ENCODE measurements at places on chromosomes 6 and 20.
A peak's percentile ranks its signal among the peaks of the same experiment; 100 is the strongest.

DNA sequence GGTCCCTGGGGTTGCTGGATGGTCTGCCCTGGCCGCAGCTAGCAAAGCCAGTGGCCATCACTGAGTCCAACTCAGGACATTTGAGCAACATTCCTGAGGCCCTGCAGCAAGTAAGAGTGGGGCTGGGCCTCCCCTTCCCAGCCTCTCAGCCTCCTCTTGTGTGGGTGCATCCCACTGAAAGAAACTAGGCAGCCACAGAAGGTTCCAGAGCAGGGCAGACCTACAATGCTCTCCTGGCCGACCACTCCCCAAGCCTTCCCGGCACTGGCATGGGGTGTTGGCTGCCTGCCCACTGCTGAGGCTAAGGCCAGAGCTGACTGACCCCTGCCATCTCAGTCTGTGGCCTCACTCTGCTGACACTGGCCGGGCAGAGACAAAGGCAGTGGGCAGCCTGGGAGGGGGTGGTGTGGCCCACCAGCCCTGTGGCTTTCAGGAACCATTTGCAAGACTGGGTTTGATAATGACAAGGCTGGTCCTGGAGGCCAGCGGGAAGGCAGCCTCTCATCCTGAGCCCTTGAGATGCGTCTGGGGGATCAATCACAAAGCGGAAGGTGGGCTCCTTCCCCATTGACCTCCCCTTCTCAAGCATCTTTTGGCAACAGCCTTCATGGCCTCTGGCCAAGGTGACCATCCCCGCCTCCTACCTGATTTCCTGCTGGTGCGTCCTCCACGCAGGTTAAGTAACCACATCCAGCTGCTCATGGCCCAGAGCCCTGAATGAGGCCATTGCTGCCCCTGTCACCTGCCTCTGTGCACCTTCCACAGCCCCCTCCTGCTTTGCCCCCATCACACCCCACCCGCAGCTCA lies 9.6 kb downstream of the DLGAP4 start:
- DNase-seq, result no peak

GRCh38 chr6:14735956-14736486 lies 509.8 kb upstream of the JARID2 start:
- no peak for DNase-seq

- no peak for DNase-seq
These were observed 2.6 kb downstream of the VGLL2 start for GRCh38 chr6:117267766-117268534.

DNA sequence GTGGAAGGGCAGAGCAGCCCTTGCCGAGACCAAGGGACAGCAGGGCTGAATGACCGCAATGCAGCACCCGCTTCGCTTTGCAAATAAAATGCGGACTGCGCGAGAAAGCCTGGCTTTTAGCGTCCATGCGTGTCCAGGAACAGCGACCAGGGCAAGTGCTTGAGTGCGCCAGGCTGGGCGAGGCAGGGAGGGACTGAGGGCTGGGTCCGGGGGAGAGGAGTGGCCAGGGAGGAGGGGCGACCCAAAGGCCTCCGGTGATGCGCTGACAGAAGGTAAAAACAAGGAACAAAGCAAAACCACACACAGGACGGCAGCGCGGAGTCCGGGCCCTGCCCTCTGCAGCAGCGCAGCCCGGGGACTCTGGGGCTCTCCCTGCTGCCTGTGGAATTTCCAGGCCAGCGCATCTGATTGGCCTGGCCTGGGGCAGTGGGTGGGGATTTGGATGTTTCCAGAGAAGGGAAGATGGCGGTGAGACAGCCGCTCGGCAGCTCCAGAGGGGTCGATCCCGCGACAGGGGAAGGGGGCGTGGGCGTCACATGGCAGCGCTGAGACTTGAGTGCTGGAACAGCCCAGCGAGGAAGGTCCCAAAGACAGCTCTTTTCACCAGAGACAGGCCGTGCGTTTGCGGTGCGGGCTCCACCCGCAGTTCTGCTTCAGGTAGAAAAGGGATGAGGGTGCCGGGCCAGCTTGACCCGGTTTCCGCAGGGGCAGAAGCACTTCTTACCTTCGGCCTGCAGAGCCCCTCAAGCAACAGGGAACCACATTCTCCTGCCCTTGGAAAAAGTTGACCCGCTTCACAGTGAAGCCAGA lies 51.8 kb downstream of the SSR1 start:
- DNase-seq, result peak; percentile 90

DNA sequence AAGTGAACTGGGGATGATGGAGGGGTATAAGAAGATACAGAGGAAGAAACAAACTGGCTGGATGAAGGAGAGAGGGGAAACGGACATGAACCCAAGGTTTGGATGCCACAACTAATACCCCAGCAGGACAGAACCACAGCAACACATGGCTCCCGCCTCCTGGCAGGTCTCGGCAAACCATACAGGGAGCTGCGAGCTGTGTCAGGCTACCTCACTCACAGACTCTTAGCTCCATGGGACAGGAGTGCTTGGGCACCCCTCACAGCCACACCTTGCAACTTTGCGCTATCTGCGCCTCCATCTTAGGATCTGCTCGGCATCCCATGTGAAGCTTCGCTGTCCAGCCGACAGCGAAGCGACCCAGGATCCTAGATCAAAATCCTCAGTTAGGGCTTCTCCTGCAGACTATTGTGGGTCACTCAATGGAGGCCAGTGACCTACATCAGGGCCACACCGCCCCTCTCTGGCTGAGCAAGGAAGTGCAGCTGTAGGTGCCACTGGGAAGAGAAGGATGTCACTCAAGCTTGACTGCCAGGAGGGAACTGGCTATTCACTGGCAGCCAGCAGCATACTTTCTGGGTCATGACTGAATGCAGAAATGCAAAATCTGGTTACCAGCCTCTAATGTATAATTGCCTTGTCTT lies 174.4 kb upstream of the RIN2 start:
- DNase-seq, result peak; percentile 7

DNA sequence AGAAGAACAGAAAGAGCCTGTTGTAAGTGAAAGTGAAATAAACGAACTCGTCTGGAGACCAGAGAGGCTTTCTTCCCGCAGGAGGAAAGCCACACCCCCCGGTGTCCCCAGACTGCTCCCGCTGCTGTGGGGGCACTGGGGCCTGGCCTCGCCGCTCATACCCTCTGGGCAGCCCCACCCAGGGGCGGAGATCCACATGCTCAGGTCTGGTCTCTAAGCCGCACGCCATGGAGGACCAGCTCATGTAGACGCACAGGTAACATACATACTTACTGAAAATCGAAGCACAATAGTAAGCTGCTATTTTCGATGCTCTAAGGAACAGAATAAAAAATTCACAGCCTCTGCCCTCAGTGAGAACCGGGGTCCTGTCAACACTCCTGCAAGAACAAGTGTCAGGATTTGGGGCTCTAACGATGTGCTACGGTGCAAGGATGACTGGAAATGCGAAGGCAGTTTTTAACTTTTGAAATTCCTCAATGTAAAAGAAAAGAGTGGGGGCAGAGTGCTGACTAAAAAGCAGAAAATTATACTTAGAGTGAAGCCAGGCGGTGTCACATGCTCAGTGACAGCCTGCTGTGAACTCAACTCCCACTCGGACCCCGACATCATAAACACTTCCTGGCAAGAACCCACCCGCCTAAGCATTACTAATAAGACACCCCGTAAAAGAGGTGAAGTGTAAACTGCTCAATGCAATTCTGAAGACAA lies 110.5 kb downstream of the IRF4 start:
- DNase-seq, result no peak

DNA sequence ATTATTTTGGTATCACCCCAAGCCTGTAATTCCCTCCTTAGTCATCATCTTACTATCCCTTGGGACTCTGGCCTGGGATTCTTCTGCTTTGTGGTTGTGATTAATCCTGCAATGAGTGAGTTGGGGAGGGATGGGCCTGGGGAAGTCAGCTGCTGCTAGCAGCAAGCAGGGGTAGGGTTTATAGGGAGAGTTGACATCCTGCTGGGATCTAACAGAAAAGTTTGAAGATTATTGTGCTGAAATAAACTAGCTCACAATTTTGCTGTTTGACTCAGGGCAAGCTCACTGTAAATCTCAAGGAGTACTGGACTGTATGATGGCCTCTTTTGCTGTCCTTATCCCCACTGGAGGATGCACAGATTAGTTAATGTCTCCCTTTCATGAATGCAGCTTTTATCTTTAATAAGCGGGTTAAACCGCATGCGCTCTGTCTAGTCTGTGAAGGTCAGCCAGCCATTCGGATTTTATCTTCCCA lies 83.4 kb downstream of the JARID2 start:
- DNase-seq, result peak; percentile 60

DNA sequence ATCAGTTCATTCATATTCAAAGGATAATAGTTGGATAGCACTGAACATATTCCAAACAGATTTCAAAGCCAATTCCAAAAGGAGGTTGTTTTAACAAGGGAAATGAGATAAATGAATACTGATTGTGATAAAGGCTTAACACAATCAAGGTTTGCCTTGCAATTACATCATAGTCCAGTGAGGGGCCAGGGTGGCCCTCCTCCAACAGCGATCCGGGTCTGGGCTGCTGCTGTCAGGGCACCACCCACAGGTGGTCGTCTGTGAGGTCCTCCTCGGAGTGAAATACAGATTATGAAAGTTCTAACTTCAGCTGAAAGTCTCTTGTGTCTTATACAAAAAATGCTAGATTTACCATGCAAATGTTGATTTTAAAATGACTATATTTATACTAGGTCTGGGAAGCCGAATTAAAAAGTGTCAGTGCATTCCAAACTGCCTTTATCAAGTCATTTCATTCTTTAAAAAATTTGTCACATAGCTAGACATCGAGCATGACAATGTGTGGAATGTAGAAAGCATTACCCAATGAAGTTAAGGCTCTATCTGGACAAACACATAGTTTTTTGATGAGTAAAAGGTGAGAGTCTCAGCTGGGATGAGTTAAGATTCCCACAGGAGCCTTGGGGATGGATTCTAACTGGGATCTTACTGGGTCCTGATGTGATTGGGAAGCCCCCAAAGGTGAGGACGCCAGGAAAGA lies 65.9 kb upstream of the SLC22A23 start:
- no peak for DNase-seq

- no peak for DNase-seq
These were observed 90.8 kb downstream of the TRMT11 start for GRCh38 chr6:126076992-126077664.

DNA sequence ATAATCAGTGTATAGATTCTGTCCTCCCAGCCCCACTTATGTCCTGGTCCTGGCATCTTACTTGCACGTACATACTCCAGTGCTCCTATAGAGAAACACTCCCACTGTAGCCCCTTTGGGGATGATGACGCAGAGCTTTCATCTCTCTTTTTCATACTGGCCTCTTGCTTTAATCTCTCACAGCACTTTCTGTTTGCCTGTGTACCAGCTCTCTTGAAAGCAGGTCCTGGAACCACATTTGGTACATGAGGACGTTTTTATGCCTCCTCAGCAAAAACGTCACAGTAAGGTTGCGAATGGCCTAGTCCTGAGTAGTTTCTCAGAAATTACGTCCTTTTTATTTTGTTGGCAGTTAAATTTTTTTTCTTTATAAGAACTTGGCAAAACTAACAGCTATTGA lies 10.8 kb downstream of the L3MBTL3 start:
- DNase-seq, result no peak

Measured in HAP-1 (cell line).